ENCODE measurements at places on chromosomes 3 and 15. TPM values are rescaled to one million over a fixed set of nuclear protein-coding genes. Genes with fewer than 3 reads are reported as not detected.

DNA sequence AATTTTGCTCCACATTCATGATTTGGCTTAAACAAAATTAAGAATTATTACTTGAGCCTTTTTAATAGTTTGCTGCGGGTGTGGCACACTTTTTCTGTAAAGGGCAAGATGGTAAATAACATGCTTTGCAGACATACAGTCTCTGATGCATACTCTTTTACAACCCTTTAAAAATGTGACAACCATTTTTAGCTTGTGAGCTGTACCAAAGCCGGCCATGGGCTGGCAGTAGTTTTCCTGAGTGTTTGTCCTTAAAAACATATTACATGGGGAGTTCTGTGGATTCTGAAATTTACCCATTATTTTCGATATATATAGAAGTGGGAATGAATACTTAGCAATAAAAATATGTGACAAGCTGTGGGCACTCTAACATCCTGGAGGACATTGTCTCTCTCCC lies 163.4 kb downstream of the FNDC3B start:
- H3K4me1 ChIP-seq, result peaks cover 17% of the 10 kb centered on the region
- no peak overlapping the region for H3K27ac ChIP-seq
- DNase-seq, result no peak
- no peak overlapping the region for H3K4me3 ChIP-seq
- no peaks in the 10 kb centered on the region for H3K36me3 ChIP-seq

The MOBP gene
- total RNA-seq, result not detected

DNA sequence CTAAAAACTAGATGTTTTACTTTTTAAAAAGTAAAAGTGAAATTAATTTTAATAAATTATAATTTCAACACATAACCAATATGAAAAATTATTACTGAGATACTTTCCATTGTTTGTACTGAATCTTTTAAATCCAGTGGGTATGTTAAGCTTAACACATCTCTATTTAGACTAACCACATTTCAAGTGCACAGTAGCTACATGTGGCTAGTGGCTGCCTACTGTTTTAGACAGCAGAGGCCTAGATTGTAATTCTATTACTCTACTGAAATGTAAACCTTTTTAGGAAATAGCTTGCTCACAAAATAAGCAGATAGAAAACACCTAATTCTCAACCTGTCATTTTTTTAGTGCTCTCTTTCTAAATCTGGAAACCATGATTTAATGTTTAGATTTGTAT lies 4.9 kb downstream of the TCAIM start:
- no peaks in the 10 kb centered on the region for H3K27me3 ChIP-seq
- no peaks in the 10 kb centered on the region for H3K36me3 ChIP-seq
- H3K4me3 ChIP-seq, result no peak overlapping the region
- DNase-seq, result no peak
- H3K27ac ChIP-seq, result no peak overlapping the region

GRCh38 chr15:77036537-77037387 lies 34.1 kb downstream of the TSPAN3 start:
- H3K4me3 ChIP-seq, result no peak overlapping the region
- no peak overlapping the region for H3K27ac ChIP-seq
- peaks cover 13% of the 10 kb centered on the region for H3K4me1 ChIP-seq
- DNase-seq, result no peak
- no peaks in the 10 kb centered on the region for H3K27me3 ChIP-seq

The CD200 gene
- 41.5 TPM for total RNA-seq

The TF gene
- total RNA-seq, result 0.77 TPM

- peaks cover 14% of the 10 kb centered on the region for H3K27me3 ChIP-seq
- H3K27ac ChIP-seq, result no peak overlapping the region
- DNase-seq, result no peak
- peaks cover 11% of the 10 kb centered on the region for H3K4me1 ChIP-seq
- H3K36me3 ChIP-seq, result no peaks in the 10 kb centered on the region
Observed at GRCh38 chr15:71632576-71633195, 177.7 kb upstream of the NR2E3 start.

The ZBTB38 gene
- 16.9 TPM for total RNA-seq

The PDCD10 gene
- 63.9 TPM for total RNA-seq

GRCh38 chr3:149809699-149810098 lies 3.3 kb upstream of the RNF13 start:
- no peaks in the 10 kb centered on the region for H3K27me3 ChIP-seq
- peaks cover 7% of the 10 kb centered on the region for H3K4me1 ChIP-seq
- no peak overlapping the region for H3K27ac ChIP-seq
- no peak overlapping the region for H3K4me3 ChIP-seq
- DNase-seq, result no peak
- no peaks in the 10 kb centered on the region for H3K36me3 ChIP-seq

GRCh38 chr3:33458446-33458845 lies 18.2 kb upstream of the UBP1 start:
- H3K4me3 ChIP-seq, result no peak overlapping the region
- H3K27ac ChIP-seq, result no peak overlapping the region
- no peaks in the 10 kb centered on the region for H3K36me3 ChIP-seq
- no peaks in the 10 kb centered on the region for H3K4me1 ChIP-seq

The MAP1A gene
- 4.0 TPM for total RNA-seq

The ZNF385D gene
- total RNA-seq, result 1.9 TPM

DNA sequence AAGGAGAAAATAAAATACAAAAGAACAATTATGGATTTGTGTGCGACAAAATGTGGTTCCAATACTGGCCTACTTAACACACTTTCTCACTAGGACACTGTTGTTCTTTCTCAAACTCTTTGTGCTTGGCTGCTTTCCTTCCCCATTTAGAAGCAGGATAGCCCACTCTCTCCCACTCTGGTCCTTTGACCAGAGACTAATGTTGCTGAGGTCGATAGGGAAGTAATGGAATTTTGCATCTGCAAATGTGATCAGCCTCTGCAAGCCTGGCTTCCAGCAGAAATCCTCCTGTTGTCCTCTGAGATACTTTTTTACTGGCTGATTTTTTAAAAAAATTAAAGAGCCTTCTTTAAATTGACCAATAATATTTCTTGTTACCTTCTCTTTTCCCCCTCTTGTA lies 71.0 kb downstream of the PPM1L start:
- H3K36me3 ChIP-seq, result no peaks in the 10 kb centered on the region
- H3K27ac ChIP-seq, result no peak overlapping the region
- no peak for DNase-seq
- H3K4me1 ChIP-seq, result peaks cover 11% of the 10 kb centered on the region
- H3K27me3 ChIP-seq, result no peaks in the 10 kb centered on the region

Measured in neural progenitor cell (in vitro differentiated cells).